Regular cardiac myocyte (primary cell): ENCODE measurements at places on chromosomes 2 and 18. TPM values are rescaled to one million over a fixed set of nuclear protein-coding genes. Genes with fewer than 3 reads are reported as not detected.

Gene HAUS1
- 59.8 and 91.6 TPM in 2 replicates for total RNA-seq

Gene TGFA
- total RNA-seq: 0.56 and 3.1 TPM in 2 replicates

Gene EML6
- 0.58 and 1.1 TPM in 2 replicates for total RNA-seq

Gene PCARE
- total RNA-seq: not detected in 2 replicates

Gene SCYGR4
- total RNA-seq: not detected in 2 replicates

Gene LINC00305
- not detected in 2 replicates for total RNA-seq

Gene PLEKHH2
- 2.7 and 11.6 TPM in 2 replicates for total RNA-seq

Gene POTEJ
- total RNA-seq: not detected in 2 replicates

Gene AQP4
- under 0.01 TPM in 1 of 2 replicates, not detected in the other for total RNA-seq

Gene TSPYL6
- total RNA-seq: not detected in 2 replicates

Gene SLC30A3
- total RNA-seq: under 0.01 and 0.19 TPM in 2 replicates

Gene GNAL
- under 0.01 and 0.28 TPM in 2 replicates for total RNA-seq
